ENCODE measurements at places on chromosomes 6 and 20. TPM values are rescaled to one million over a fixed set of nuclear protein-coding genes. Genes with fewer than 3 reads are reported as not detected.

Gene GPLD1
- polyA plus RNA-seq, result 1.5 TPM

Gene IRAK1BP1
- 2.4 TPM for polyA plus RNA-seq

Gene TJAP1
- polyA plus RNA-seq, result 39.5 TPM

Gene ENPP3
- not detected for polyA plus RNA-seq

Gene FAXC
- polyA plus RNA-seq, result 9.1 TPM

Gene B4GALT5
- 35.1 TPM for polyA plus RNA-seq

Gene TMEM151B
- 0.10 TPM for polyA plus RNA-seq

Gene CRISP3
- polyA plus RNA-seq, result not detected

Gene PRDM1
- polyA plus RNA-seq, result 4.0 TPM

Gene ESR1
- not detected for polyA plus RNA-seq

Gene TTK
- 4.1 TPM for polyA plus RNA-seq

Gene TMX4
- polyA plus RNA-seq, result 10.9 TPM

Gene DLK2
- 3.9 TPM for polyA plus RNA-seq

Gene NHLRC1
- polyA plus RNA-seq, result 0.29 TPM

Gene SASH1
- 19.8 TPM for polyA plus RNA-seq

Gene AKAP12
- polyA plus RNA-seq, result 46.5 TPM

Gene HNF4A
- polyA plus RNA-seq, result not detected

Gene CEP85L
- 1.3 TPM for polyA plus RNA-seq

Gene LINC00237
- not detected for polyA plus RNA-seq

Gene BHLHE23
- not detected for polyA plus RNA-seq

Gene DDX43
- not detected for polyA plus RNA-seq

Gene WFDC10A
- polyA plus RNA-seq, result not detected

Gene LY6G5B
- polyA plus RNA-seq, result 12.7 TPM

Gene GPR63
- polyA plus RNA-seq, result 0.73 TPM

Gene SLC4A11
- 1.6 TPM for polyA plus RNA-seq

Gene PRSS16
- polyA plus RNA-seq, result 0.07 TPM

Gene ARMH2
- polyA plus RNA-seq, result not detected

Gene MAFB
- 0.05 TPM for polyA plus RNA-seq

Gene LZTS3
- 12.3 TPM for polyA plus RNA-seq

Gene CCM2L
- not detected for polyA plus RNA-seq

Gene CST4
- polyA plus RNA-seq, result not detected

Gene KCNQ5
- polyA plus RNA-seq, result 3.2 TPM

Gene MAN1A1
- polyA plus RNA-seq, result 28.0 TPM

Gene ULBP2
- 5.0 TPM for polyA plus RNA-seq

Gene OVOL2
- not detected for polyA plus RNA-seq

Gene CALHM5
- 0.38 TPM for polyA plus RNA-seq

Gene TUBB2B
- 162 TPM for polyA plus RNA-seq

Gene FOXA2
- not detected for polyA plus RNA-seq

Gene RNF39
- polyA plus RNA-seq, result not detected

Gene SEMG1
- not detected for polyA plus RNA-seq

Gene LAMP5
- 4.8 TPM for polyA plus RNA-seq

Gene TRIM10
- polyA plus RNA-seq, result not detected

Gene KCNK16
- not detected for polyA plus RNA-seq

Gene FAM50B
- 13.8 TPM for polyA plus RNA-seq

Gene SLCO4A1
- polyA plus RNA-seq, result 0.36 TPM

Gene COL12A1
- 0.03 TPM for polyA plus RNA-seq

Gene C2
- polyA plus RNA-seq, result 0.43 TPM

Gene AFG1L
- polyA plus RNA-seq, result 0.71 TPM

Gene PCNA
- polyA plus RNA-seq, result 185 TPM

Gene ALDH8A1
- 0.25 TPM for polyA plus RNA-seq

Gene PLCB1
- 10.5 TPM for polyA plus RNA-seq

Gene NOX3
- polyA plus RNA-seq, result not detected

Gene NECAB3
- 25.1 TPM for polyA plus RNA-seq

Gene TBX18
- polyA plus RNA-seq, result 29.8 TPM

Gene SAMD5
- polyA plus RNA-seq, result not detected

Gene LRRN4
- polyA plus RNA-seq, result not detected

Gene NR2E1
- not detected for polyA plus RNA-seq

Gene GATA5
- not detected for polyA plus RNA-seq

Gene SLC25A27
- 1.7 TPM for polyA plus RNA-seq

Gene UNC93A
- not detected for polyA plus RNA-seq

Data from SK-N-SH (cell line).